ENCODE measurements at places on chromosomes 16 and 17.
A peak's percentile ranks its signal among the peaks of the same experiment; 100 is the strongest.

DNA sequence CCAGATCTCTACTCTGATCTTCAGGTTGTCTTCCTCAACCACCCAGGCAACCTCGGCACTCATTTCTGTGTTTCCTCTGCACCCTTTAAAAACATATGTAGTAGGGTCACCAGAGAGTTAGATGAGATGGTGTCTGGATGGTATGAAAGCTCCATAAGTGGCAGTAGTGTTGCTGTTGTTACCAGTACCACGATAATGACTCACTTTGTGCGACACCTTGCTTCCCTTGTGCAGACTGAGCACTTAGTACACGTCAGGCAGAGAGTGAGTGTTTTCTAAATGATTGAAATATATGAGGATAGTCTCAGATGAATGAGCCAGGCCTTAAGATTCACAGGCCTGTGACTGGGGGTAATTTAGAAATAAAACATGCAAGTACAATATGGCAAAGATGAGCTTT is 188.7 kb downstream of the MAF start:
- DNase-seq = no peak

DNA sequence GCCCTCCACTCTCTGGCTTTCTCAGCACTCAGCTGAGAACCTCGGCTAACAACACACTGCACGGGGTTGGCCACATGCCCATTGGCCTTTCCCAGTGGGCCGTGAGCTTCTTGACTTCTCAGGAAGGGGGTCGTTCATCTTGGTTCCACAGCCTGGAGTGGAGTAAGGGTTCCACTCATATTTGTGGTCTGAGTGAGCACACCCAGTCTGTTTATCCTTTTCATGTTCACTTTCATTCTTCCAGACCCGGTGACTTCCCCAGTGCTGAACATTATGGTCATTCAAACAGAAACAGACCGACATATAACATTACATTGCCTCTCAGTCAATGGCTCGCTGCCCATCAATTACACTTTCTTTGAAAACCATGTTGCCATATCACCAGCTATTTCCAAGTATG is 8.2 kb downstream of the MILR1 start:
- no peak for DNase-seq

- no peak for DNase-seq
Observed at GRCh38 chr16:47694543-47694942, 233.4 kb downstream of the PHKB start.

GRCh38 chr16:10181196-10182162 is 749 bp downstream of the GRIN2A start:
- peak; percentile 57 for DNase-seq

DNA sequence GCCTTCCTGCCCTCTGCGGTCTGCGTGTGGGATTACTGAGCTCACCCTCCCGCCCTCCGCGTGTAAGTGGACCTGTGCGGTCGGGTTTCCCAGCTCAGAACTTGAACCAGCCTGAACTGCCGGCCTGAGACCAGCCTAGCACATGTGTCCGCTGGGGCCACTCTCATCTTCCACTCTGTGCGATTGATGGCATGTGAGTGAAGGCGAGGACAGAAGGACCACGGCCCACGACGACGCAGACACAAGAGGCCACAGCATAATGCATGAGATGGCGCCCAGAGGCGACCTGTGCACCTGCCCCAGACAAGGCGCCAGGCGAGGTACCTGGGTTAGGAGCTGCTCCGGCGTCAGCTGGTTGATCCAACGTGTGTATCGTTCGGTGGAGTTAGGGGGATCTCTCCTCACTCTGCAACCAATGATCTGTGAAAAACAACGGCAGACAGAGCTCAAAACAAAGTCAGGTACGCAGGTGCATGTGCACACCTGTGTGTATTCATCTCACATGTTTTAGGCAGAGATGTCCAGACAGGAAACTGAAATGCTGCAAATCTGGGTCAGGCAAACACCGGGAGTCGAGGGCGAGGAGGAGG is 74.5 kb upstream of the METRNL start:
- DNase-seq = no peak

GRCh38 chr16:13997933-13998332 is 73.2 kb upstream of the MRTFB start:
- peak; percentile 42 for DNase-seq

- no peak for DNase-seq
Observed at GRCh38 chr17:9298776-9299295, 276.8 kb downstream of the STX8 start.

DNA sequence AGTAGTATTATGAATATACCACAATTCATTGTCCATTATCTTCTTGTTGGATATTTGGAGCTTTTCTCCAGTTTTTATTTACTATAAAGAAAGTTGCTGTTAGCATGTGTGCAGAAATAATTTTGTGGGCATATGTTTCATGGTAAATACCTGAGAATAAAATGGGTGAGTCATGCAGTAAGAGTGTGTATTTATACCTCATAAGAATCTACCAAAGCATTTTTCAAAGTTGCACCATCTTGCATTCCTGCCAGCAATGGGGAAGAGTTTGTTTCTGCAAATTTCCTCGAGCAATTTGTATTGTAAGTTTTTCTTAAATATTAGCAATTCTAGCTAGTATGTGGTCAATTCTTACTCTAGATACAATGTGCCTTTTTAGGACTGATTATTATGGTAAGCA is 7.9 kb upstream of the MON1B start:
- DNase-seq = no peak

DNA sequence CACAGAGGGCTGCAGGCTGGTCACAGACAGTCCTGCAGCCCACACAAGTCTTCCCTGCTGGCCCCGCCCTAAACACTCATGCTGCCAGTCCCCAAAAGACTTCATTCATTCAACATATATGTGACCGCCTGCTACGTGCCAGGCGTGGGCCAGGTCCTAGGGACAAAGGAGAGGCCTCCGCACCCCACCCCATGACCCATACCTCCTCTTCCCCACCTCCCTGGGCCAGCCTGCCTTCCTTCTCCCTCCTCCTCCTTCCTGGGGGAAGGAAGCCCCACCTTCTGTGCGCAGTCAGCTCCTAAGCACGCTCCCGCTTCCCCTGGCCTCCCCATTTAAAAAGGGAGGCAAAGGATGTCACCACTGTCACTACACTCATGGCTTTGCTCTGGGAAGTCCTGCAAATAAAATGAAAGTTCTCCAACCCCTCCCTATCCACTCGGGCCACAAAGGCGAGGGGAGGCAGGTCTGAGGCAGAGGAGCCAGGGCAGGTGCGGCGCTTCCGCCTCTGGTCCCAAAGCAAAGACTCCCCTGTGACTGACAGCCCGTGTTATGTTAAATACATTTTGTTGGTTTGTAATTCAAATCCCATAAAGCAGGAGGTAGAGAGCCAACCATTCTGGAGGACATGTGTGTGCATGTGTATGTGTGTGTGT is 9.0 kb downstream of the DNAAF8 start:
- DNase-seq = no peak

DNA sequence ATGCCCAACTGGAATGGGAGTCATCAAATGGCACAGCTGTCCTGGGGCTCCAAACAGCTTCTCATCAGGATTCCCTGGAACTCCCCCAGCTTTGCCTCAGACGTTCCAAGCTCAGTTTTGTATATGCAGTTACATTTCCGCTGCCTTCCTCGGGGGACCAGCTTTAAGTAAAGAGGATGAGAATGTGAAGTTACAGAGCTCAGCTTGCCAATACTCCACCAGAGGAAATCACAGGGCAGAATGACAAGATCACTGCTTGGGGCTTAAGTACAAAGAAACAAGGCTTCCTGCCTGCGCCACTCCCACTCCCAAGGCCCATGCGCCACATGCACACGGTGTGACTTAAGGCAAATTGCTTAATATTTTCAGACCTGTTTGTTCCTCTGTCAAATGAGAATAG is 272.4 kb upstream of the CDH11 start:
- no peak for DNase-seq

Data from mucosa of gallbladder (tissue), 1 donor.